ENCODE measurements at places on chromosomes 2 and 18.

DNA sequence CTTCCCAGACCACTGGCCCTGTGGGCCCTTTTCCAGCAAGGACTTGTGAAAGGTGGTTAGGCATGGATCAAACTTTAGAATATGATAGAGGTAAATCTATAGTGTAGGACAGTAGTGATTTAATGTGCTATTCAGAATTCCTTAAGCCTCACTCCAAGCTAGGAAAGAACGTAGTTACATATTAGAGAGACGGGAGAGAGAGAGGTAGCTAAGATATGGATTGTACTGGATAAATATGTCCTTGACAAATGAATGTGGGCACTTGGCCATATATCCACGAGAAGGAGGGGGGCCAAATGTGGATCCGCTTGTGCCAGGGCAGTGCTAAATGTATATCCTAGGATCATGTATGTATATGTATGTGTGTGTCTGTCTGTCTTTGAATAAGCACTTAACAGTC, 6.5 kb downstream of the KCNJ3 start:
- no peak overlapping the region for H3K27ac ChIP-seq
- H3K36me3 ChIP-seq, result no peaks in the 10 kb centered on the region
- H3K4me1 ChIP-seq, result no peaks in the 10 kb centered on the region
- DNase-seq, result no peak
- no peaks in the 10 kb centered on the region for H3K27me3 ChIP-seq

DNA sequence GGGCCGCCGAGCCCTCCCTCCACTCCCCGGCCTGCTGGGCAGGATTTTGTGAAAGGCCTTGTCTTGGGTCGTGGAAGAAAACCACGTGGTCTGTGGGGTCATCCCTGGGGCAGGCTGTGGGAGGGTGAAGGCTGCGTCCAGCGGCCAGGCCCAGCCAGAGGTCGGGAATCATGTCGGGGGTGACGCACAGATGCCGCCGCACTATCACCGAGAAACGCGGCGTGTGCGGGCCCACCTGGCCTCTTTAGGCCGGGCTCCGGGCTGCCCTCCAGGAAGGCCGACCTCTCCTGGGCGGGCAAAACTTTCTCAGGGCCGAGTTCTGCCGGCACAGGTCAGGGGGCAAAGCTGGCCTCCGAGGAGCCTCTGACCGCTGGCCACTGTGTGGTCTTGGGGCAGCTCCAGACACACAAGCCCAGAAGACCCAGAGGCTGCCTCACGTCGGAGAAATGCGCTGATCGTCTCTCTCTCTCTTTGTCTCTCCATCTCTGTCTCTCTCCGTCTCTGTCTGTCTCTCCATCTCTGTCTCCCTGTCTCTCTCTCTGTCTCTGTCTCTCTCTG, 28.4 kb downstream of the NFATC1 start:
- peaks cover 20% of the 10 kb centered on the region for H3K36me3 ChIP-seq
- no peak for DNase-seq
- peak overlapping the region; percentile 88 for H3K27ac ChIP-seq
- no peak overlapping the region for H3K4me3 ChIP-seq
- H3K27me3 ChIP-seq, result no peaks in the 10 kb centered on the region

DNA sequence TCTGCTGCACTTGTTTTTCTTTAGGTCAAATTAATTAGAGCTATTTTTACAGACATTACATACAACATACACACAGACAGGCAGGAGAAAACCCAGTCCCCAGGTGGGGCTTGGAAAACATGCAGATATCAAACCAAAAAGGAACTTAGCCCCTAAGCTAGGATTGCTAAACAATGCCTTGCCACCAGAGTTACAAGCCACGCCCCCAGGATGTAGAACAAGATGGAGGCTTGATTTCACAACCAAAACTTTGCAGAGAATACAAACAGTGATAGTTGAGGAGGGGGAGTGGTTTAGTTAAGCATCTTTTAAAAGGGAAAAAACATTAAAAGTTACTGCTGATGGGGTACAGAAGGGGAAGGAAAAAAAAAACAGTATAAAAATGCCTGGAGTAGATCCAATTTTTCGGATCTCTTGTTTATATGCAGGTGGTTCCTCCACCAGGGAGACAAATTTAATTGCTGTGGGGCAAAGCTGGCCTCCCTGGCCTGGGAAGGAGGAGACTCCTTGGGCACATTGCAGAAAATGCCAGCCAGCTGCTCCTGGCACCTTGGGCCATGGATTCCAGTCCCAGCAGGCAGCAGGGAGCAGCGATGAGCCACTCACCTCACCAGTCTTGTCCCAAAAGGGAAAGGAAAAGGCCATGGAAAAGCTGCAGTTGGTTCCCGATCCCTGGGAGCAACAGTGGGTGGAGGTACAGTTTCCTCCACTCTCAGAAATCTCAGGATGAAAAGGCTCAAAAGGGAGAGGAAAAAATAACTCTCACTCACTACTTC, 348.4 kb upstream of the REG3G start:
- no peak overlapping the region for H3K27ac ChIP-seq
- DNase-seq, result no peak
- H3K4me1 ChIP-seq, result no peaks in the 10 kb centered on the region
- no peak overlapping the region for H3K4me3 ChIP-seq
- no peaks in the 10 kb centered on the region for H3K36me3 ChIP-seq

- no peak overlapping the region for H3K4me3 ChIP-seq
- DNase-seq, result no peak
- no peaks in the 10 kb centered on the region for H3K36me3 ChIP-seq
- H3K27me3 ChIP-seq, result peaks cover 14% of the 10 kb centered on the region
- no peaks in the 10 kb centered on the region for H3K4me1 ChIP-seq
Observed at GRCh38 chr18:32303400-32303799, 113.6 kb downstream of the MEP1B start.

GRCh38 chr18:63887424-63887823, at the start of gene SERPINB2:
Gene SERPINB2, plus strand, starts transcription at chr18:63887705. Its CDS starts 3,740 bp downstream, at chr18:63891445.
- no peak within 1 kb of the TSS for H3K27ac ChIP-seq
- H3K4me1 ChIP-seq, result no peaks in the 10 kb centered on the region
- H3K27me3 ChIP-seq, result peaks cover 64% of the 10 kb centered on the region

- DNase-seq, result no peak
- no peaks in the 10 kb centered on the region for H3K36me3 ChIP-seq
- H3K4me1 ChIP-seq, result no peaks in the 10 kb centered on the region
- peaks cover 16% of the 10 kb centered on the region for H3K27me3 ChIP-seq
- no peak overlapping the region for H3K27ac ChIP-seq
Observed at GRCh38 chr2:223060201-223060825, 8.3 kb downstream of the KCNE4 start.

GRCh38 chr2:32074134-32074506, 10.8 kb downstream of the SPAST start:
- H3K4me1 ChIP-seq, result peaks cover 39% of the 10 kb centered on the region
- H3K27me3 ChIP-seq, result no peaks in the 10 kb centered on the region

- no peaks in the 10 kb centered on the region for H3K27me3 ChIP-seq
- no peaks in the 10 kb centered on the region for H3K4me1 ChIP-seq
- H3K36me3 ChIP-seq, result no peaks in the 10 kb centered on the region
- H3K4me3 ChIP-seq, result no peak overlapping the region
- no peak overlapping the region for H3K27ac ChIP-seq
- DNase-seq, result no peak
Observed at GRCh38 chr18:30088238-30089015, 954.1 kb downstream of the DSC3 start.

GRCh38 chr2:153455403-153455802, 23.2 kb downstream of the RPRM start:
- H3K27me3 ChIP-seq, result peaks cover 17% of the 10 kb centered on the region
- no peaks in the 10 kb centered on the region for H3K36me3 ChIP-seq
- H3K27ac ChIP-seq, result no peak overlapping the region
- no peak overlapping the region for H3K4me3 ChIP-seq

DNA sequence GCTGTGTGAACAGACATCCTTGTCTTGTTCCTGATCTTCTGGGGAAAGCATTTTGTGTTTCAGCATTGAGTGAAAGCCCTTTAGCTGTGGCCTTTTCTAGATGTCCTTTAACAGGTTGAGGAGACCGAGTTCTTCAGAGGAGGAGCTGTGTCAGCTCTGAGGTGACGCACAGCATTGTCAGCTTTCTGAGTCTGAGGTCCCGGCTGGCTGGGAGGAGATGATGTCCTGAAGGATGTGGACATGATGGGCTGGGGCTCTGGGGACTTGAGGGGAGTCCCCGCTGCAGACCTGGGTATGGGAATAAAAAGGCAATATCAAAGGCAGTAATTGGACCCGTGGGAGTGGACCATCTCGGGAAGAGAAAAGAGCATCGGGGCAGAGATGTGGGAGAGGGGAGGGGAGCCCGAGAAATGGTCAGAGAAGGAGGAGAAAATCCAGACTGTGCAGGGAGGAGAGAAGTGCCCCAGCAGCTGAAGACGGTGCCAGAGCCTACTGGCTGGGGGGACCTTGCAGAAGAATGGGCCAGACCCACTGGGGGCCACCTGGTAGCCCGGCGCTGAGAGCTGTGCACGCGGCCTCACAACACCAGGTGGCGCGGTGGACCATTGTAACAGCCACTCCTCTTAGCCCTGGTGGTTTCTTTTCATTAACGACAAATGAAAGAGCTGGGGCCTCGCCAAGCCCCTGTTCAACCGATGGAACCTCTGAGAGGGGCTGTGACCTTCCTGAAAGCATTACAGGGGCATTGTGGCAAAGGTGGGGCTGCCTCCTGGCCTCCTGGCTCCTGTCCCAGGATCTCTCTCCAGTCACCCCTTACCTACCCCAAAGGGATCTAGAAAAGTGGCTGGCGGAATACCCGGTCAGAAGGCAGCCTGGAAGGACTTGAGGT, 61.6 kb downstream of the ST3GAL5 start:
- peaks cover 16% of the 10 kb centered on the region for H3K4me1 ChIP-seq
- peak; percentile 79 for DNase-seq
- peak overlapping the region; percentile 69 for H3K27ac ChIP-seq
- peaks cover 2% of the 10 kb centered on the region for H3K36me3 ChIP-seq
- H3K27me3 ChIP-seq, result peaks cover 8% of the 10 kb centered on the region

DNA sequence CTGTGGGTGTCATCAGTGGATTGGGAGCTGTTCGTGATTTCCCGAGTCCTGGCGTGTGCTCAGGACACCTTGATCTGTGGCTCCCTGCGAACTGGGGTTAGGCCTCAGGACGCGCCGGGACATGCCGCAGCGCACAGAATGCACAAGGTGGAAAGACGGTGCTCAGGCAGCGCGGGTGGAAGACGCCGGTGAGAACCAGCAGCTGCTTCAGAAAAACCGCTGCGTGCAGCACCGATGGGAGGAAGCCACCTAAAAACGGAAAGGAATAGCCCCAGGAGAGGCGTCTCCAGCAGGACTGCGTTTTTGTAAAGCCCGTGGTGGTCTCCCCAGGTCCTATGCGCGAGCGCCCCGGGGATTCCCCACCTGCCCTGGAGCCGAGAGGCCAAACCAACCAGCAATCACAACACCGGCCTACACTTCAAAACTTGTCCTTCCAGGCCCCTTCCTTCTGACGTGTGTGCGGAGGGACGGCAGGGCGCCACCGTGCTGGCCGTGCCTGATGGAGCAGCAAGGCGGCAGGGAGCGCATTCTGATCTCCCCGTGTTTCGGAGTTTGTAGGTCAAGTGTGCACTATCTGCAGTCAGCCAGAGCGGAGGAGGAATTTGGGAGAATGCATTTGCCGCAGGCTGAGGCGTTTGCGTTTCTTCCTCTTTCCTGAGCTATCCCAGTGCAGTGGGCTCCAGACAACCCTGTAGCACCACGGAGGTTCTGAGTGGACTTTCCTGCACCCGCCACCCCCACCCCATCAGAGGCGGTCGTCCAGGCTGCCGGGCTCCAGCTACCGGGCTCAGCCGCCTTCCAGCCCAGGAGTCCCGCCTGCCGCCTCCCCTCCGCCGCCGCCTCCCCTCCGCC, 32.2 kb downstream of the RTP5 start:
- H3K27me3 ChIP-seq, result no peaks in the 10 kb centered on the region
- H3K36me3 ChIP-seq, result peaks cover 15% of the 10 kb centered on the region
- peaks cover 8% of the 10 kb centered on the region for H3K4me1 ChIP-seq
- no peak overlapping the region for H3K27ac ChIP-seq

- peaks cover 44% of the 10 kb centered on the region for H3K27me3 ChIP-seq
- peak overlapping the region; percentile 57 for H3K4me3 ChIP-seq
- peaks cover 9% of the 10 kb centered on the region for H3K4me1 ChIP-seq
- no peak for DNase-seq
- H3K27ac ChIP-seq, result no peak overlapping the region
- peaks cover 3% of the 10 kb centered on the region for H3K36me3 ChIP-seq
Observed at GRCh38 chr2:54455131-54455562, 980 bp upstream of the SPTBN1 start.

GRCh38 chr2:166468124-166469024, 25.7 kb downstream of the SCN7A start:
- H3K36me3 ChIP-seq, result no peaks in the 10 kb centered on the region
- no peak overlapping the region for H3K4me3 ChIP-seq
